ENCODE measurements at places on chromosomes 4 and X.
A peak's percentile ranks its signal among the peaks of the same experiment; 100 is the strongest.

DNA sequence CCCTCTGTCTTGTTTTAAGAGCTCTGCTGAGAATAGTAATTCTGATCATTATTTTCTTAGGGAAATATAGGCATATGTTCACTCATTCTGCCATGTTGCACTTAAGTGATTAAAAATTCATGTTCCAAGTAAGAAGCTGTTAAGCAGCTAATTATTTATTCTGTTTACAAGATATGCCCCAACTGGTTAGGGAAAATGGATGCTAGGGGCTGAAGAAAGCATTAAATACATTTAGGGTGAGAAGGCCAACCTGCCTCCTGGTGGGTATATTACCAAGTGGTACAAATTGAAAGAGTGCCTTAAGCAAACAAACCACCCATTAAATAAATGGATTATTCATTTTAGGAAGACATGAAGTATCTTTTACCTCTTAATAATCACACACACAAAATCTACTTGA is 392.6 kb upstream of the EPHA5 start:
- no peak for DNase-seq

GRCh38 chr4:3879681-3880614 is 113.8 kb downstream of the ADRA2C start:
- DNase-seq = no peak

DNA sequence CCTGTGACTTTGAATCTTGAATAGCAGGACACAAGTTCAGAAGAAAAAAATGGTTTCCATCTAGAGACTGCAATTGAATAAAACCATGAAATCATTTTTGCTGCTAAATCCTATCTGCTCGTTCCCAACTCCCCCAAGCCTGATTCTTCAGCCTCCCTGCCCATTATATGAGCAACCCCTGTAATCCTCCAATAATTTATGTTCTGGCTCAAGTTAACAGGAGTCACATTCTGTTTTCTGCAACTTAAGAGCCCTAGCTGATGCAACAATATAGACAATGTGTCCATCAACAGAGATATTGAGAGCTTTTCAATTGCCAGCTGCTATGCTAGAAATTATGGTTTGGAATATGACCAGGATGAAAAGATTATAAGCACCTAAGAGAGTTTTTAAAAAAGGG is 84.1 kb downstream of the LDB2 start:
- DNase-seq = no peak

DNA sequence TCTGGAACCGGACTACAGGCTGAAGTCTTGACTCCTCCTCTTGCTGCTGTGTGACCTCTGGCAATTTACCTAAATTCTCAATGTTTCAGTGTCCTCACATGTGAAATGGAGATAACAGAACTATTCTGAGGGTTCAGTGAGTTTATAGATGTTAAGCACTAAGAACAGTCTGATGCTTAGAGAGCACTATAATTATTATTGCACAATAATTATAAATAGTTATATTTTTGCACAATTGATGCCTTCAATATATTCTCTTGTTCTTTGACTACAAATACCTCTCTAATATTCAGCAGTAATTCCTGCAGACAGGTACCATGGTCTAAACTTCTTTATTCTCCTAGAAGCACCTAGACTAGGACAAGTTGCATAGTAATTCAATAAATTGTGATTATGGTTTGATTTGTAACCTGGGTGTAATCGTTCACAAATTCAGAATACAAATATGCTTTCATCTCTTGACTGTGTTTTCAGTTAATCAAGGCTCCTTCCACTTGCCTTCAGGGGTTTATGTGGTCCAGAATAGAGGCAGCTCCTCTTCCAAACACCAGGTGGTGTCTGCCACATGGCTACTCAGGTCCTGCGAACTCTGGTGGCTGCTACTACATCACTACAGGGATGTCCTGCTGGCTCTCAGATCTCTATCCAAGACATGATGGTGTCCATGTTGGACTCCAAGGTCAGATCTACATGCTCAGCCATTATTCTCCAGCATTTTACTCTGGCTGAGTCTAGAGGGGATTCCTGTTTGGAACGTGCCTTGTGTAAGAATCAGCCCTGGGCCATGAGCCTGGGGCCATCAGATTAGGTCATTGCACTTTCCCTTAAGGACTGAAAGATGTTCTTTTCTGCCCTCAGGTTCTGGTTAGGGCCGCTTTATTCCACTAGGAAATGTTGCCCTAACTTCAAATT is 103.4 kb downstream of the QRFPR start:
- DNase-seq = no peak

- DNase-seq = no peak
Observed at GRCh38 chrX:15059474-15059873, 186.3 kb downstream of the MOSPD2 start.

GRCh38 chr4:78749972-78750727 is 26.0 kb upstream of the BMP2K start:
- DNase-seq = no peak

- DNase-seq = no peak
Observed at GRCh38 chrX:3518870-3519269, 172.4 kb upstream of the MXRA5 start.

GRCh38 chrX:37753384-37753783 is 26.5 kb upstream of the CYBB start:
- no peak for DNase-seq

DNA sequence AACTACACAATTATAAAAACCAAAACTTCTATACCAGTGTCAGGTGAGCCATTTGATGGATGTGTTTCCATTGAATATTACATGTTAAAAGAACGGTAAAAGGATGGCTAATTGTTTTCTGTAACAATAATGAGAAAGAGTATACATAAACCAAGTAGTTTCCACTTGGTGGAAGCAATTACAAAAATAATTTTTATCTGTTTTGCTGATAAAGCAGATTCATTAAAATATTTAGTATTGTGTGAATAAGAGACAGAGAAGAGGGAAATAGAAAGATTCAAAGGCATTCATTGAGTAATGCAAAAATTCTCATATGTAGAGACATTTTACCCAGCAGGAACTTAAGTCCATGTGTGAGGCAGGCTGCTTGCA is 95.7 kb downstream of the ANK2 start:
- DNase-seq = no peak

- DNase-seq = no peak
Observed at GRCh38 chr4:92359491-92359890, 55.7 kb downstream of the GRID2 start.

GRCh38 chr4:18593297-18594002 is 571.9 kb upstream of the LCORL start:
- DNase-seq = peak; percentile 16

DNA sequence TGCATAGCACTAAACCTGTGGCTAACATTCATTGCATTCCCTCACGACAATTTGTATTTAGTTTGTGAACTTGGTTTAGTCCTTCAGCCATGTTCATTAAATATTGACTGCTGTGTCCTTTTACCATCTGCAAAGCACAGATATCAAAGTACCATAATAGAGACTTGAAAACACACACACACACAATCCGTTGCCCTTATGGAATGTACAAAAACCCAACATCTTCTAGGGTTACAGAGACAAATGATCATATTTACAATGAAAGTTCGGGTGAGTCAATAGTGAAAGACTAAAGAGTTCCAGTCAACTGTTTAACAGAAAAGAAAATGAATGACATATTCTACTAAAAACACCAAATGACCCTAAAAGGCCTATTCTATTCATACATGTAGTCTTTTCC is 50.8 kb upstream of the TXK start:
- no peak for DNase-seq

DNA sequence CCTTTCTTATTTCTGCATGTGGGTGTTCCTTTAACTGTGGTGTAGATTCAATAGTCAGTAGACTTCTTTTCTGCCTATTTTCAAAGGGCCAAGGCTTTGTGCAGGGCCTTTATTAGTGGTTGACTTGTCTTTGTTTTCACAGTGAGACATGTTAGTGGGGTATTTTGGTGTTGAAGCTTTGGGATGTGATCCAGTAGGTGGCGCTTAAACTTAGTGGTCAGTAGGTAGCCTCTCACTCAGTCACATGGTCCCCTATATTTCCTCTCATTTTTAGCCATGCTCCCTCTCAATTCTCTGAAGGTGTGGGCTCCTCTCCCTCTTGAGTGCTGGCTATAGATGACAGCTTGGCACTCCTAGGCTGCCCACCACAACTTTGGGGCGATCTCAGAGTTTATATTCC is 23.4 kb upstream of the SLC10A7 start:
- no peak for DNase-seq

DNA sequence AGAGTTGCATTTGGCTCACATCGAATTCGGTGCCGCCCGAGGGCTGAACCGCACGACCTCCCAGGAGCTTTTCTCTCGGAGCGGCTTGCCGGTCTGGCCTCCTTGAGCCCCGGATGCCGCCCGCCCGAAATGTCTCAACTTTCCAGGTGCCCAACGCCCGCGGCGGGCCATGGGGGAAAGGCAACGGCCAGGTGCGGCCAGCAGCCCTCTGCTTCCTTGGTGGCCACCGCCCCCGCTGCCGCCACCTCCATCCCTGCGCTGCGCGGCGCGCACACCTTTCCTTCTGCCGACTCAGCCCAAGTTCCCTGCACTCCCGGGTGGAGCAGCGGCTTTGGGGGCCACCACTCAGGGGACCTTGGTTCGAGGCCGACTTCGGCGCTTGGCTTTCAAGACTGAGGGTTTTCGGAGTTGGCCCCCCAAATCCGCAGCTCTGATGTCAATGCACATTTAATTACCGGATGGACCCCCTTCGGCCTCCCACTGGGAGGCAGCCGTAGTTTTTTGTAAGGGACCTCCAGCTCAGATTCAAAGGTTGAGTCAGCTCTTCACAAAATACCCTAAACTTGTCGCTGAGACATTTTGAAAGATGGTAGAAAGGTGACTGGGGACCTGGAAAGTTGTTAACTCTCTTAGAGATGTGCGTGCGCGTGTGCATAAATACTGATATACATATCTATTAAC is 1.1 kb downstream of the AFF2 start:
- DNase-seq = no peak

GRCh38 chr4:136106753-136107152 is 1425.5 kb downstream of the PCDH18 start:
- no peak for DNase-seq

- no peak for DNase-seq
Observed at GRCh38 chrX:21757960-21758359, at the start of gene SMPX. Gene SMPX (minus strand): TSS chrX:21758116. CDS start chrX:21754290, 3,826 bp downstream.

GRCh38 chr4:128950796-128951195 is 141.3 kb downstream of the JADE1 start:
- DNase-seq = no peak

DNA sequence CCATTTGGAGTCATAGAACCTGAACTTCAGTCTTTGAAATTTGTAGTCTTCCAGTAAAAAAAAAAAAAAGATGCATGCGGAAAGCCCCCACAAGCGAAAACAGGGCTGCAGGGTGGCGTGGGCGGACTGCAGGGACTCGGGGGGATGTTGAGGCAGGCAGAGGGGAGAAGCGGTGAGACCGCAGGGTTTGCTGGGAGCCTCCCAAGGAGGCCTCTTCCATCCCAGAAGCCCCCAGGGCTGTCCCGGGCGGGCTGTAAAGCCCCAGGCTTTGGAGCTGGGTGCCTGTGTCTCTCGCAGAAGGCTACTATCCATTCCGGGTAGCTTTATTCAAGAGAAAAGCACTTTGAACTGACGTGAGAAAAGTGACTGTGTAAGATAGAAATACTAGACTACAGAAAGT is 46.7 kb upstream of the TADA2B start:
- DNase-seq = no peak

DNA sequence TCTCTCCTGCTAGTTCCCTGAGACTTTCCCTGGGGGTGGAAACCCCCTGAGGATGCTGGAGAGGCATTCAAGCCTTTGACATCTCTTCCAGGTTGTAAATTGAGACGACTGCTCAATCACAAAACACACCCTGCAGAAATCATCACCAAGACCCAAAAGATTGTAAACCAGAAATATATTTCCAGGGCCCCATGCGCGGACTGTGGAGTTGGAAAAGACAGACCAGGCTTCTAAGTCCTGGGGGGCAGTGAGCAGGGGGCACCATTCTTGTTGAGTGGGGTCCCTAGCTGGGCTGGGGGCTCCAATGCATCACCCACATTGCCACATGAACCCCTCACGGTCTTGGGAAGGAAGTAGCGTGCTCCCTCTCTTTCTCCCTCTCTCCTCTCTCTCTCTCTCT is 87.9 kb upstream of the C4orf50 start:
- no peak for DNase-seq

GRCh38 chrX:139324756-139325155 is 205.8 kb upstream of the F9 start:
- DNase-seq = no peak

DNA sequence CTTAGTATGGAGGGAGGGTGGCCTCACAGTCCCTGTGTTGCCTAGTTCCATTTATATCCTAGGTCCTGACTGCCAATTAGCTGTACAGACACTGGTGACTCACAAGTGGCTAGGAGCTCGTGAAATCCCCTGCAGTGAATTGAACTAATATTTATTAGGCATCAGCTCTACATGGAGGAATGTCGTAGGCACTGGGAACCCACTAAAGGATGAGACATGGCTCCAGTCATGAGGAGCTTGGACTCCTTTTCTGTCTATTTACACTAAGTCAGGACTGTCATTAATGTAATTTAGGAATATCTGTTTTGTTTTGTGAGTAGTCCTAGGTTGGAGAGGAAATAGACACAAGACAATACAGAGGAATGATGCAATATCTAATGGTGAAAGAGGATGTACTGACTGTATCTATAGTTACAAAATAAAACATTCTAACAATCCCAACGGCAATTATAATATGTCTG is 67.7 kb downstream of the MID1IP1 start:
- DNase-seq = no peak

DNA sequence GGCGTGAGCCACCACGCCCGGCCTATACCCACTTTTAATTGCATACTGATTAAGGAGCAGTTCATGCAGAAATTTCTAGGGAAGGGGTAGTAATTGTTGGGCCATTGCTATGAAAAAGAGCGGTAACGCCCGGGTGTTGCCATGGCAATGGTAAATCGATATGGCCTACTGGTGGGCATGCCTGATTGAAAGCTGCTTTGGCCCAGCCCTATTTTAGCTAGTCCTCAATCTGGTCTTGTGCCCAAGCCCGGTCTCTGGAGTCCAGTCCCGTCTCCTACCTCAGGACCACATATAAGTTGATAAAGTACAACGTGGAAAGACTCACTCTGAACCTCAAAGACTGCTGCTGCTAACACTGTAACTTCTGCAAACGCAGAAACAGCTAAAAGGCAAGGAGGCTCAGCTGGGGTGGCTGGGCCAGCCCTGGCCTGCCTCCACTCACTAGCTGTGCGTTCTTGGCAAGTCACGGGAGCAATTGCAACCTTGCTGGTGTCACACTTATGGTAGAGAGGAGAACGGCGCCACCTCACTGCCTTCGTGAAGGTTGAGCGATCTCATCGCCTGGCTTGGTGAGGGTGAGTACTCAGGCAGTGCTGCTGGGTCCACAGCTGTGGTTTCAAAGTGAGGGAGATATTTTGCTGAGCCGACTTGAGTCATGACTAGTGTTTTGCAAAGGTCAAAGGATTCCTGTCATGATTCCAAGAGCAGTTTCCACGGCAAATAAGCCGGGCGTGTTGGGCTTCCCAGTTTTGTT is 57.0 kb upstream of the GRPEL1 start:
- DNase-seq = no peak

GRCh38 chrX:20421697-20422096 is 155.0 kb upstream of the RPS6KA3 start:
- no peak for DNase-seq

- no peak for DNase-seq
Observed at GRCh38 chr4:102994803-102995202, 24.7 kb downstream of the SLC9B1 start.
